ENCODE measurements at places on chromosomes 7 and 10. TPM values are rescaled to one million over a fixed set of nuclear protein-coding genes. Genes with fewer than 3 reads are reported as not detected.
A peak's percentile ranks its signal among the peaks of the same experiment; 100 is the strongest.

Gene CASP7
- 99.4 TPM for polyA plus RNA-seq

Gene POU6F2
- polyA plus RNA-seq = not detected

Gene SSC4D
- polyA plus RNA-seq = not detected

Gene PPP1R9A
- 2.4 TPM for polyA plus RNA-seq

Gene TAS2R4
- polyA plus RNA-seq = 0.22 TPM

Gene PVRIG
- 0.45 TPM for polyA plus RNA-seq

Gene CLDN3
- 394 TPM for polyA plus RNA-seq

Gene PIP
- polyA plus RNA-seq = not detected

Gene ARMC10
- polyA plus RNA-seq = 8.9 TPM

Gene LIPM
- not detected for polyA plus RNA-seq

- DNase-seq = no peak
- H3K36me3 ChIP-seq = no peaks in the 10 kb centered on the region
- peaks cover 14% of the 10 kb centered on the region for H3K27me3 ChIP-seq
- H3K27ac ChIP-seq = peak overlapping the region; percentile 21
- H3K4me1 ChIP-seq = peaks cover 31% of the 10 kb centered on the region
Measured at GRCh38 chr7:27152816-27153442, 546 bp upstream of the HOXA3 start.

DNA sequence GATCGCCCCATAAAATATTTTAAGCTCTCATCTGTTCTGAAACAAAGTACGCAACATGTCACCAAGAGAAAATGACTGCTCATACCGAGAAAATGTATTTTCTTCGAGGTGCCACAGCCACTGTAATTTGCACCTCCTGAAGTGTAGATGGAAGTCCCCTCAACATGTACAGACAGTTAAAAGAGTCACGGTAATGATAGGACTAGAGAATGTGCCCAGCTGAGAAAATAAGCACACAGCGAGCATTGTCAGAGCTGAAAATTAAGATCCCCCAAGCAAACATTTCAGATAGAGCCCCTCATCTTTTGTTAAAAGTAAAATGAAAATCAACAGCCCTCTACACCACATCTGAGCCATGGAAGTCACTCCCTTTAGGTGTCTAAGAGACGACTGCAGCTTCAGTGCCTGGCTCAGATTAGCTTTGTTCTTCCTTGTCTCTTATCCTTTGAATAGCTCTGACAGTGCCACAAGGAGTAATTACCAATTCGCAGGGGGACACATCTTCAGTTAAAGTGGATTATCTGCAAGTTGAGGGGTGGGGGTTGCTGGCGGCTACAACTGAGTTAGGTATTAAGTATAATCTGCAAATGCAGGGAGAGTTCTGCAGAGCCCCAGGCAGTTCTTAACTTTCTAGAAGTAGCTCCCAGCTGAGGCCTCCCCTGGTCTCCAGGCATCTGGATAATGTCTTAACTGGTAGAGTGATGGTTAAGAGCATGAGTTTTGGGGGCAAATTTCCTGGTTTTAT, 222.7 kb upstream of the C7orf33 start:
- no peaks in the 10 kb centered on the region for H3K4me1 ChIP-seq
- no peak overlapping the region for H3K27ac ChIP-seq
- DNase-seq = no peak
- H3K4me3 ChIP-seq = no peak overlapping the region
- H3K36me3 ChIP-seq = peaks cover 3% of the 10 kb centered on the region
- H3K27me3 ChIP-seq = no peaks in the 10 kb centered on the region

- H3K4me1 ChIP-seq = no peaks in the 10 kb centered on the region
- H3K27ac ChIP-seq = no peak overlapping the region
- H3K4me3 ChIP-seq = no peak overlapping the region
- no peak for DNase-seq
- no peaks in the 10 kb centered on the region for H3K27me3 ChIP-seq
- no peaks in the 10 kb centered on the region for H3K36me3 ChIP-seq
Measured at GRCh38 chr10:108410236-108410635, 1245.7 kb upstream of the SORCS1 start.

GRCh38 chr10:62734781-62735463, 69.6 kb upstream of the ADO start:
- no peaks in the 10 kb centered on the region for H3K27me3 ChIP-seq
- H3K4me1 ChIP-seq = no peaks in the 10 kb centered on the region
- no peak overlapping the region for H3K4me3 ChIP-seq
- H3K36me3 ChIP-seq = no peaks in the 10 kb centered on the region
- no peak overlapping the region for H3K27ac ChIP-seq

- H3K36me3 ChIP-seq = no peaks in the 10 kb centered on the region
- DNase-seq = no peak
- H3K4me1 ChIP-seq = no peaks in the 10 kb centered on the region
- H3K27me3 ChIP-seq = no peaks in the 10 kb centered on the region
Measured at GRCh38 chr10:124520558-124521428, 59.2 kb downstream of the LHPP start.

GRCh38 chr10:86821388-86821999, 65.1 kb downstream of the BMPR1A start:
- no peaks in the 10 kb centered on the region for H3K4me1 ChIP-seq
- H3K4me3 ChIP-seq = no peak overlapping the region
- H3K36me3 ChIP-seq = no peaks in the 10 kb centered on the region
- H3K27me3 ChIP-seq = no peaks in the 10 kb centered on the region

DNA sequence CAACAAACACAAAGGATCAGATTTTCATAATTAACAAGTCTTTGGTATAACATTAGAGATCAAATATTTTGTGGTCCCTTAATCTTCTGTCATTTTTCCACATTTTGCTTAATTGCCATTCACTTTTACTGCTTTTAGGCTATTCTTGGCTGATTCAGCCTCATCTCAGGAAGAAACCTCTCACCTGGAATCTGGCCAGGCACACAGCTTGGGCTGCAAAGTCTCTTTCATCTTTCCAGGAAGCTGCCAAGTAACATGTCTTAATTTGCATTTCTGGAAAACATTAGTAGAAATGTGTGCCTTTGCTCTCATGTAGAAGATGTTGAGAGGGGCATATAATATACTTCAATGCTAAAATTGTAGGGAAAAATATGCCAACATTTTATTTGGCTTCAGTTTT, 174.2 kb upstream of the STEAP4 start:
- DNase-seq = no peak
- H3K27me3 ChIP-seq = no peaks in the 10 kb centered on the region
- H3K36me3 ChIP-seq = no peaks in the 10 kb centered on the region
- H3K4me1 ChIP-seq = no peaks in the 10 kb centered on the region
- H3K4me3 ChIP-seq = no peak overlapping the region
- no peak overlapping the region for H3K27ac ChIP-seq

- no peaks in the 10 kb centered on the region for H3K36me3 ChIP-seq
- H3K27ac ChIP-seq = no peak overlapping the region
- no peak overlapping the region for H3K4me3 ChIP-seq
- no peak for DNase-seq
- H3K27me3 ChIP-seq = no peaks in the 10 kb centered on the region
- H3K4me1 ChIP-seq = no peaks in the 10 kb centered on the region
Measured at GRCh38 chr7:1358376-1359050, 100.8 kb downstream of the MICALL2 start.

DNA sequence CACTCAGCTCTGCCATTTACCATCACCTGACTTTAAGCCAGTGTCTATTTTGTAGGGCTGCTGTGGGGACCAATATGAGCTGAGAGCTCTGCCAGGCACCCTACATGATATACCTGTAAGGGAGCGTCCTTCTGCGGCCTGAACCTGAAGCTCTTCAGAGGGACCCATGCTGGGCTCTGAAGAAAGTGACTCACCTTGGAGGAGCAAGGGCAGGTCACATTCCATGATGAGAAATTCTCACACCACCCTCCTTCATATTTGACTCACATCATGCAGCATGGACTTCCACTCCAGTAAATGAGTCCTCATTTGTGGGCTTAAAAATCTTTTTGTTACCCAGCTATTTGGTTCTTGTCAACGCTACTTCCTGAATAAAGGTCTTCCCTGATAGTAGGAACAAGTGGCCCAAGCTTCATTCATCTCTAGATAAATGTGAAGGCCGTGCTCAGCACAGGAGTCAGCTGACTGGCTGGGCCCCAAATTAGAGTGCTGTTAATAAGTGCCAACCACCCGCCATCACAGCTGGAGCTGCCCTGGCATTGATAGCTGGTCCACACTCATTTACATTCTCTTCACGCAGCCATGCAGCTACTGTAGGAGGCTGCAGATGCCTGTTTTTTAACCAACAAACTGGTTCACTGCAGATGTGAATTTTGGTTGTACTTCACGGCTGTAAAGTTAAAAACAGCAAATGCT, 78.4 kb downstream of the RNF216 start:
- no peak for DNase-seq
- peaks cover 2% of the 10 kb centered on the region for H3K36me3 ChIP-seq
- H3K4me1 ChIP-seq = no peaks in the 10 kb centered on the region
- no peaks in the 10 kb centered on the region for H3K27me3 ChIP-seq

- H3K4me1 ChIP-seq = no peaks in the 10 kb centered on the region
- no peaks in the 10 kb centered on the region for H3K36me3 ChIP-seq
- no peak overlapping the region for H3K4me3 ChIP-seq
- DNase-seq = no peak
- no peaks in the 10 kb centered on the region for H3K27me3 ChIP-seq
- H3K27ac ChIP-seq = no peak overlapping the region
Measured at GRCh38 chr7:117098457-117098856, 145.2 kb downstream of the ST7 start.

- no peaks in the 10 kb centered on the region for H3K36me3 ChIP-seq
- no peak overlapping the region for H3K4me3 ChIP-seq
- H3K4me1 ChIP-seq = peaks cover 27% of the 10 kb centered on the region
Measured at GRCh38 chr7:131010717-131011431, 276.9 kb upstream of the KLF14 start.

- H3K36me3 ChIP-seq = no peaks in the 10 kb centered on the region
- H3K27ac ChIP-seq = no peak overlapping the region
- no peak for DNase-seq
- H3K27me3 ChIP-seq = no peaks in the 10 kb centered on the region
- H3K4me1 ChIP-seq = no peaks in the 10 kb centered on the region
- H3K4me3 ChIP-seq = no peak overlapping the region
Measured at GRCh38 chr7:15829691-15830090, 143.2 kb upstream of the MEOX2 start.

- no peak overlapping the region for H3K27ac ChIP-seq
- no peak overlapping the region for H3K4me3 ChIP-seq
- DNase-seq = no peak
- H3K4me1 ChIP-seq = no peaks in the 10 kb centered on the region
- H3K27me3 ChIP-seq = no peaks in the 10 kb centered on the region
Measured at GRCh38 chr10:133445751-133446708, 7.7 kb upstream of the SCART1 start.

- DNase-seq = peak; percentile 52
- no peaks in the 10 kb centered on the region for H3K27me3 ChIP-seq
- no peaks in the 10 kb centered on the region for H3K4me1 ChIP-seq
- H3K4me3 ChIP-seq = no peak overlapping the region
Measured at GRCh38 chr7:107463139-107464078, 6.4 kb upstream of the GPR22 start.

DNA sequence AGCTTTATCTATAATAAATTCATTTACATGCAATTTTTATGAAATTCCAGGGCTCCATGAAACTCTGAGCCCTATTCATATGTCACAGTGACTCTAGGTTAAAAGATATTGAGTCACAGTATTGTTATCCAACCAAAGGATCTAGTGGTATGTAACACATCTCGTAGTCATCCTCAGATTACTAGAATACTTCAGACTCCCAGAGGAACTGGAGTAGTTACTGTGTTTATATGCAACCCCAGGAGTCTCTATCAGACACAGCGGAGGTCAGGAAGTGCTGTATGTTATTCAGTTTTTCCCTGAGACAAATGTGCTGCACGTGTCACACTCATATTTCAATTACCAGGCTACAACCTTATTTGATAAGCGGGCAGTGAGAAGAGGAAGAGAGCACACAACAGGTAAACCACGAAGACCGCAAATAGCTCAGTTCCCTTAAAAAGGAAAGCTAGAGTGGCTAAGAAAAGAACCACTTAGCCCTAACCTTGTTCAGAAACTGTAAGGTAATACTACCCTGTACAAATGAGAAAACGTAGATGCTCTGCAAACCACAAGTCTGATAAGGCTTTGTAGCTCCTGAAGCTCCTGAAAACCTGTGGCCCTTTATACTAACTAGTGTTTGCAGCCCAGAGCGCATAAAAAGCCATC, 114.0 kb upstream of the CNTNAP2 start:
- no peaks in the 10 kb centered on the region for H3K27me3 ChIP-seq
- H3K36me3 ChIP-seq = no peaks in the 10 kb centered on the region
- no peaks in the 10 kb centered on the region for H3K4me1 ChIP-seq
- no peak overlapping the region for H3K4me3 ChIP-seq
- H3K27ac ChIP-seq = no peak overlapping the region

- no peak overlapping the region for H3K27ac ChIP-seq
- H3K4me3 ChIP-seq = no peak overlapping the region
- no peak for DNase-seq
- peaks cover 2% of the 10 kb centered on the region for H3K27me3 ChIP-seq
- no peaks in the 10 kb centered on the region for H3K36me3 ChIP-seq
- no peaks in the 10 kb centered on the region for H3K4me1 ChIP-seq
Measured at GRCh38 chr7:106356-106755, 86.0 kb upstream of the FAM20C start.

GRCh38 chr7:27198871-27199801, 755 bp downstream of the HOXA13 start:
- no peak for DNase-seq
- no peaks in the 10 kb centered on the region for H3K36me3 ChIP-seq
- peaks cover 10% of the 10 kb centered on the region for H3K4me1 ChIP-seq
- peaks cover 85% of the 10 kb centered on the region for H3K27me3 ChIP-seq
- H3K27ac ChIP-seq = no peak overlapping the region
- peak overlapping the region; percentile 31 for H3K4me3 ChIP-seq

DNA sequence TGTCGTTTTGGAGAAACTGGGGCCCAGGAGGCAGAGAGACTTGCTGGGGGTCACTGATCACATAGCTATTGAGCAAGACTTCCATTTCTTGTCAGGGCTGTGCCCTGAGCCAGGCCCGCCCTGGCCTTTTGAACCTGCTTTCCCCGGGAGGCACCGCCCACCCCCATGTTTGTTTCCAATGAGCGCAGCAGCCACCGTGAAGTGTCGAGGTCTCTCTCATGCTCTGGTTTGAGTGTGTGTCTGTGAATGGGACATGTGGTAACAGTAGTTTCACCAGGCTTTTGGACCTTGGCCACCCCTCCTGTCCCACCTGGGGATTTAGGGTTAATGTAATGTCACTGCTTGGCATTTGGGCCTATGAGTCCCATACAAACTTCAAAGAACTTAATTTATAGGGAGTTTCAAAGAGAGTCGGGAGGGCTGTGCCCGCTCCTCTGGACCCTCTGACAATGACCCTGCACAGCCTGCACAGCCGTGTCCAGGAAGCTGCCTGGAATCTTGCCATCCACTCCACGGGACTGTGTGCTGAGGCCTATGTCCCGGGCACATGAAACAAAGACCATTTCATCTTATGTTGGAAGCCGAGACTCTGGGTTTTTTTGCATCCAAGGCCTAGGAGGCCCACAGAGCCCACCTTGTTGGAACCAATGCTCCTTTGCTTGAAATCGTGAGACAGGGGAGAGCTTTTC, 6.3 kb downstream of the PRF1 start:
- H3K4me1 ChIP-seq = no peaks in the 10 kb centered on the region
- no peak overlapping the region for H3K27ac ChIP-seq
- H3K4me3 ChIP-seq = no peak overlapping the region
- no peak for DNase-seq
- no peaks in the 10 kb centered on the region for H3K27me3 ChIP-seq

GRCh38 chr10:15572531-15573045, 147.1 kb downstream of the ITGA8 start:
- DNase-seq = no peak
- H3K27me3 ChIP-seq = no peaks in the 10 kb centered on the region
- no peak overlapping the region for H3K4me3 ChIP-seq

Data from small intestine (tissue), 16 donors.